AG04450 (cell line): ENCODE measurements at places on chromosomes 12 and 14.

GRCh38 chr14:23301969-23302289 is 730 bp downstream of the PPP1R3E start:
- DNase-seq, result no peak

DNA sequence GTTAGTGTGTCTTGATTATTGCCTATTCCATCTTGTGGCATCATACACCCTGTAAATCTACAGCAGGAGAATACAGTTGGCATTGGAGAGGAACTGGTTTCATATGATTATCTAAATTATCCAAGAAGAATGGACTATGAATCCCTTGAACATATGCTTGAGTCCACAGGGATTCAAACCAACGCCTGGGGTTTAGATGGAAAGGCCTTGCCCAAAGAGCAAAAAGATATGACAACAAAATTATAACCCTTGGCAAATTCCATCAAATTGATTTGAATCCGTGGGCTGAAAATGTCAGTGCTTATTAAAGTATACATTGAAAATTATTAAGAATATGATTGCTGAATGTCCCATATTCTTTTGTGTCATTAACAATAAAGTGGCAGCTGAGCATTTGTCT is 108.2 kb downstream of the PDE3A start:
- DNase-seq, result no peak

- no peak for DNase-seq
Measured at GRCh38 chr14:28773176-28773575, 6.6 kb downstream of the FOXG1 start.

DNA sequence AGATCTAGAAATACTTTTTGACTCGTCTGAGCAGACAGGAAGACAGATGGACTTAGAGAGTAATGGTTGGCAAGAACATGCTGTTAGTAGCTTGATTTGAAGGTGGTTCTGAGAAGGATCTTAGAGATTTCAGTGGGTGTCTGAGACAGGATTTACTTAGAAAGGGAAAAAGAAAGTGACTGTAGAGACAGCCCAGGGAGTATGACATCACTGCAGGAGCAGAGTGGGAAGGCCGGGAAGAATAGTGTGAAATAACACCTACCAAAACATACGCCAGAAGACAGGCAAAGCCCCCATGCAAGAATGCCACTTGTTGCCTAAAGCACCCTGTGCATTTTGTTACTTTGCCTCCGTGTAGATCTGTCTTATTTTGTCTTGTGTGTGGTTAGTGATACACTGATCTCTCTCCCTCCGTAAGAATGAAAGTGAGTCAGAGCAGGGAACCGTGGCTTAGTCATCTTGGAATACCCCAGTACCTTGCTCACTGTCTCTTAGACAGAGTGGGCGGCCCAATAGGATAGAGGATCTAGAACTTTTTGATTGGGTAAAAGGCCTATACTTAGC is 161.3 kb upstream of the IFNG-AS1 start:
- peak; percentile 87 for DNase-seq

GRCh38 chr14:89131004-89131750 is 285.9 kb downstream of the FOXN3 start:
- DNase-seq, result no peak

- DNase-seq, result no peak
Measured at GRCh38 chr14:31196839-31197492, 10.6 kb downstream of the HECTD1 start.

DNA sequence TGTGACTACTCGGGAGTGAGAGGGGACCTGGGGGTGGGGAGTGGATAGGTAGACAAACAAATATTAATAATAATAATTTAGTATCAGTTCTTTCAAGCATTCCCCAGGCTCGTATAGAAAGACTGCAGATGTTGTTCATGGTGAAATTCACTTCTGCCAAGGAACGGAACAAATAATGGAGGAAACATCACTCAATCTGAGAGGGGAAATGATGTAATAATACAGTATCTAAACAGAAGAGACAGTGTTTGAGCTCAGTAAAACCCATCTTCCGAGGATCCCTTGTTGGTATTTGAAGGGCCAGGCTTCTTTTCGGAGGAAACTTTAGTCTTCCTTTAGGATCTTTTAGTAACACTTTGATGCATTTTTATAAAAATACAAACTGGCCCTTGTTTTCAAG is 114.2 kb downstream of the KCNK10 start:
- no peak for DNase-seq

GRCh38 chr12:106873983-106874382 is 81.7 kb upstream of the TMEM263 start:
- DNase-seq, result no peak

- no peak for DNase-seq
Measured at GRCh38 chr14:59146484-59146883, 42.0 kb upstream of the DAAM1 start.

DNA sequence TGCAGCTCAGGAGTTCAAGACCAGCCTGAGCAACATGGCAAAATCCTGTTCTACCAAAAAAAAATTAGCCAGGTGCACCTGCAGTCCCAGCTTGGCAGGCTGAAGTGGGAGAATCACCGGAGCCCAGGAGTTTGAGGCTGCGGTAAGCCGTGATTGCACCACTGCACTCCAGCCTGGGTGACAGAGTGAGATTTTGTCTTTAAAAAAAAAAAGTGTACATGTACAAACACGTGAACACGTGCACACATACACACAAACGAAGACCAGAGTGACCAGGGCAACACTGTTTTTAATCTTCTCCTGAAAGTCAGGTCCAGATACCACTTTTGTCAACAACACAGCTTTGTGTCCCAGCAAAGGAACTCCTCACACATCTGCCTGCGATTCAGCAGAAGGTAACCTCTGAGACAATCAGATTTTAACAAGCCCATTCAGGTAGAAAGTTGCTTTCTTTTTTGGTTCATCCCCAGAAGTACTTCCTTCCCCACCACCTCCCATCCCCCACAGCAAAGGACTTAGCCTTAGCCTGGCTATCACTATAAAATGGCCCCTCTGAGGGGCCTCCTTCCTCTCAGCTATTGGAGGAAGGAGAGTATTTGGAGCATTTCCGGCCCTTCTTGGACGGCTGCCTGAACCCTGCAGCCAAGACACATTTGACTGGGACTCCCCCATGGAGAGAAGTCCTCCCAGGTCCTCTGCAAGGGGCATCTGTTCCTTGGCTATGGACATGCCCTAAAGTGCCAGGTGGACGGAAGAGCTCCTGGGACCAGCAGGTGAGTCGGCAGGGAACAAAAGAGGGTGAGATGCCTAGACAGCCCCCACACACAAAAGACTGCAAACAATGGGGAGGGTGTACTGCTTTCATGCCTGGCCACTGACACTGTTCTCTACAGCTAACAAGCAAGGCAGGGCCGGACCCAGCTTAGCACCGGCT is 9.8 kb downstream of the CTDSP2 start:
- DNase-seq, result peak; percentile 46

- DNase-seq, result no peak
Measured at GRCh38 chr12:11787933-11788849, 138.7 kb downstream of the ETV6 start.

- no peak for DNase-seq
Measured at GRCh38 chr12:116642106-116642505, 82.9 kb downstream of the MAP1LC3B2 start.

DNA sequence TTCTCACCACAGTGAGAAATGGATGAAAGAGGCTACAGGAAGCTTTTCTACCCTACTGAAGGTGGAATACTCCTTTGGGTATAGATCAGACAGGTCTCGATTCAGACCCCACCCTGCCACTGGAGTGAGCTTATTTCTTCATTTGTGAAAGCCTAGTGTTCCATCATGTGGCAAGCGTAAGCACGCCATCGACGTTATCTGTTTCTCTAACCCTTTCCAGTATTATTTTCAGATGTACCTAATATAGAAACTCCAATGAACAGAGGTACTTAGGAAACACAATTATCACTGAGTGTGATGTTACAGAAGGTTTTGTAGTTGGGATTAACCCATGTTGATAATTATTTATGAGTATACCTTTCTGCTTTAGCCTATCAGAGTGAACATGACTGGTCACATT is 12.4 kb downstream of the PEBP1 start:
- DNase-seq, result no peak

DNA sequence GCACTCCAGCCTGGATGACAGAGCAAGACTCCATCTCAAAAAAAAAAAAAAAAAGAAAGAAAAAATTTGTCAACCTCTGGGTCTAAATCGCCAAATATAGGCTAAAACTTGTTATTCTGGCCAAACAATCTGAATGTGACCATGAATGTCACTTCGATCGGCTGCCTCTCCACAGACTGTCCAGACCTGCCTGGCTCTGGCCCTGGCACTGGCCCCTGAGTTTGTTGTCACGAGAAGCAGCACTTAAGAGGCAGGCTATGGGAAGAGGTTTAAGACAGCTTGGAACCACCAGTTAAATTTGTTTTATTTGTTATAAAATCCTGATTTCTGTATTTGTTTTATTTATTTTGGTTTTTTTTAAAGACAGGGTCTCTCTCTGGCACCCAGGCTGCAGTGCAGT is 14.5 kb downstream of the WSB2 start:
- DNase-seq, result no peak

GRCh38 chr14:99945732-99946651 is 119.2 kb upstream of the EVL start:
- DNase-seq, result no peak

DNA sequence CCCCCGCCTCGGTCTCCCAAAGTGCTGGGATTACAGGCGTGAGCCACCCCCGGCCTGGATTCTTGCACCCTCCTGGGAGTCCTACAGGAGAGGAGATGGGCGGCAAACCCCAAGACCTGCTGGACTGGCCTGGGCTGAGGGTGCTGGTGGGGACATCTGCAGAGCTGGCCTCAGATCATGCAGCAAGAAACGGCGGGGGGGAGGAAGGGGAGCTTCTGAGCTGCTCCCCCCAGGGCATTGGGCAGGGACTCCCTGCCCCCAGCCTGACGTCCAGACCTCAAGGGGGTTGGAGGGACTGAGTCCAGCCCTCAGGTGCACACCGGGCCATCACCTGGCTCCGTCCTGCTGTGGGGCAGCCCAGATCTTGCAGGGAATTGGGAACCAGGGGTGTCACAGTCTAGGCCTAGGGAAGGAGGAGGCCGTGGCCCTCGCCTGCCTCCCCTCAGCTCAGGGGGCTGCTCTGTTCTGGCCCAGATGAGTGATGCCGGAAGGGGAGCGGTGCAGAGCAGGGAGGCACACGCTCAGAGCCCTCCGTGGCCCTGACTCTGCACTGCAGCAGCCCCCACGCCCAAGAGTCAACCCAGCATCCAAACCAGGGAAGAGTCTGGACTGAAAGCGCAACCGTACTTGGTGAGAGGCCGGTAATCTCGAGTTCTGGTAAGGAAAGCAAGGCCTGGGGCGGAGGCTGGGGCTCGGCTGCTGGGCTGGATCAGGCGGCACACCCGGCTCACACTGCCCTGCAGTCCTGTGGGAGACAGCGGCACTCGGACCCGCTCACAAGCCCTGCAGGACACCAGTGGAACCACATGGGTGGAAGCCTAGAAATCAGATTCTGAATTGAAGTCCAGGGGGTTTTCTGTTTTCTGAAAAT is 8.9 kb upstream of the AMN start:
- DNase-seq, result no peak

- no peak for DNase-seq
Measured at GRCh38 chr14:90883197-90883596, 67.0 kb upstream of the TTC7B start.

DNA sequence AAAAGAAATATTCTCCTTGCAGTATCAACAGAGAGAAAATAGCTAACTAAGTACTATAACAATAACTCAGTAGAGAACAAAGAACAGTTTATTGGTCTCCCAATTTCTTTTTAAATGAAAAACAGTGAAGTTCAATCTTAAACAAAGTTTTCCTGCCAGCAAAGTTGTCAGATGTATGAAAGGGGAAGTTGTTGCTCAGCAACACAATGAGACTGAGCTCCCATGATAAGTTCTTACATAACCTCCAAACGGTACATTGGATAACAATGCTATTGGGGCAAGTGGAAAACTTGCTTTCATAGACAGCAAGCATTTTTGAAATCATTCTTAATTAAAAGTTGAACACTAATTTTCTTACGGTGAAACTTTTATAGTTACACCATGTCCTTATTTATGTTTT is 94.9 kb downstream of the ALG10B start:
- DNase-seq, result no peak

DNA sequence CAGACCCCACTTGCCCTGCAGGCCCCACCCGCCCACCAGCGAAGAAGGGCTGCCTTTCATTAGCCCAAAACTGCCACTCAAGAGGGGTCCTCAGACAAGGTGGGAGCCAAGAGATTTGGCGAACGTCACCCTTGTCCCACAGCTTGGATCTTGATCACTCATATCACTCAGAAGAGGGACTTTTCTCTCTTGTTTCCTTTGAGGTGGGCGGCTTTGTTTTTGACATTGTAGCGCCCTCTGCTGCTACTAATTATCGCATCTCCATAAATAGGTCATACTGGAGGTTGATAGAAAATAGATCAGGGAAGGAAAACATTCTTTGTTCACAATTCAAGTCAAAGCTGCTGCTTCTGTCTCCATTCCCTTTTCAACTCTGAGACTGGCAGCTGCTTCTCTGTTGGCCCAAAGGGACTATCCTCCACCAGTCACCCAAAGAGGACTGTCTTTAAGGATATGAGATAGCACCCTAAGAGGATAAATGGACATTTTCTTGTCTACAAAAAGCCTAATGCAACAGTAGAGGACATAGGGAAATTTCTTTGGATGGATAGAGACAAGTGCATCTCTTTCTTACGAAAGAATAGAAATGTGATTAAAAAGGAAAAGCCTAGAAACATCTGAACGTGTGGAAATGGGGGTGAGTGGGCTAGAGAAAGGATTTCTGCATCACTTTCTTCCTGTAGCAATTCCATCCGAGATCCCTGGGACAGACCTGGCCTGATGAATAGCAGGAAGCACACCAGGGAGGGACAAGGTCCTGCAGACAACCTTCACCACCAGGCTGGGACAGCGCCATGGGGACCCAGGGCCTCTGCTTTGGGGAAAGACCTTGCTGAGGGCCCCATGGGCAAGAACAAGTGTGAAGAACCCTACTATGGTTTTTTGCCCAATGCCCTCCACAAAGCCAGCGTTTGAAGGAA is 115.8 kb downstream of the DAD1 start:
- no peak for DNase-seq

GRCh38 chr12:91349476-91349875 is 166.9 kb upstream of the DCN start:
- no peak for DNase-seq

DNA sequence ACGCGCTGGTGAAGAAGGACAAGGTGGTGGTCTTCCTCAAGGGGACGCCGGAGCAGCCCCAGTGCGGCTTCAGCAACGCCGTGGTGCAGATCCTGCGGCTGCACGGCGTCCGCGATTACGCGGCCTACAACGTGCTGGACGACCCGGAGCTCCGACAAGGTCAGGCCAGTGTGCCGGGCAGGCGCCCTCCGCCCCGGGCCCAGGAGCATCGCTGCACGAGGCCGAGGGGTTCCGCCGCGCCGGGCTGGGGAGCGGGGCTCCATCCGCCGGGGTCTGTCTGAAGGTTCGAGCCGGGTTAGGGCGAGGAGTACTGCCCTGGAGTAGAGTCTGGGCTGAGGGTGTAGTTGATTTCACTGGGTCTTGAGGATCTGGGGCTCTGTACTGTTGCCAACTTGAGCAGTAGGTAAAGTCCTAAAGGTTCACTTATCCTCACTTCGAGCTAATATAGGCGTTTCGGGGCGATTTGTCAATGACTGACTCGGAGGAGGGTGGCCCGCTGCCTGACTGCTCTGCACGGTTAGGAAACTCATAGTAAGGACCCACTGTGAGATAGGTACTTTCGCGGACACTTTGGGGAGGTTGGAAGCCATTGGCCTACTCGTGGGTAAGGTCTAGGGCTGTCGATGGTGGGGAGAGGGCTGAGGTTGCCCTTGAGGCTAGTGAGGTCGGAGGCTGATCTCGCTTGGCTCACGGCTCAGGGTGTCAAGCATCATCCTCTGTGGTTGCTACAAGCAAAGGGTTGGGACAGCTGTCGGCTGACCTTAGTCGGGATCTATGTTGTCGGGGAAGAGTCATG is 574 bp downstream of the GLRX5 start:
- no peak for DNase-seq
